ENCODE measurements at places on chromosomes 16 and 17.

DNA sequence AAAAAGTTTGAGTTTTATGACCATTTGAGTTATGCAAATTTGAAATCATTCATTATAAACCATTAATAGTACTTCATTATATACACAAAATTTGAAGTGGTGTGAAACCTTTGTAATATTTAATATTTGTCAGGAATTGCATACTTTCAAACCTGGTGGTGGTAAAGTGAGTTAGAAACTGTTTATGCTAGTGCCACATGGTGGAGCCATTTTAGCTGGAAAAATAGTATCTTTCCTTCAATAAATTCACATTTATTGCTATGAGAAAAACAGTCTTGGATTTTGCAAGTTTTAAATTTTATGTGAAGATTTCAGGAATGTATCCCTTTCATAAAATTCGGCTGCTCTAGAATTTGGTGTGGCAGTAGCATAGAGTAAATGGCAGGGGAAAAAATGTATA is 7.3 kb upstream of the BLMH start:
- DNase-seq, result no peak

- no peak for DNase-seq
Observed at GRCh38 chr16:9679213-9679767, 502.9 kb downstream of the GRIN2A start.

DNA sequence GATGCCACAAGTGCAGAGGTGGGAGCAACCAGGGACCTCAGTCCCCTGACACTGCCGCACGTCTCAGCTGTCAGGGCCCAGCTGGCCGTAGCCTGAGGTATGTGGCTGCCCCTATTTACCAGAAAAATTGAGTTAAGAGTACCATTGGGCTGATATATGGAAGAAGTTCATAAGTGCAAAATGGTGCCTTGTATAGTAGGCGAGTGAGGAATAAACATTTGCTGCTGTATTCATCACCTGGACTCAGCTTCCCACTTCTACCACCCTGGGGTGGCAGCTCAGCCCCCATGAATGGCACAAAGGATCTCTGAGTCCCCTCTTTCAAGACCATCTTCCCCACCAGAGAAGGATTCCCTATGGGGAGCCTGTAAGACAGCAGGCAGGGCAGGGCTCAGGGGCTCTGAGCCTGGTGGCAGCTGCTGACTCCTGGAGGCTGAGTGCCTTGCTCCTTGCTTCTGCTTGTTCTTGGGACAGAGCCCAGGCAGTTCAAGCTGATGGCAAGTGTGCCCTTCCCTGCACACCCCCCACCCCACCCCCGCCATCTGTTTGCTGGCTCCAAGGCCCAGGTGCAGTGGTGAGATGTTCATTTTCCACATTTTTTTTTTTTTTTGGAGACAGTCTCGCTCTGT is 29.0 kb downstream of the TRPV2 start:
- DNase-seq, result peak; percentile 58

GRCh38 chr17:39576187-39576586 is 31.5 kb downstream of the NEUROD2 start:
- peak; percentile 30 for DNase-seq
